NCI-H1417 (cell line): ENCODE measurements at places on chromosomes 6 and 20.

DNA sequence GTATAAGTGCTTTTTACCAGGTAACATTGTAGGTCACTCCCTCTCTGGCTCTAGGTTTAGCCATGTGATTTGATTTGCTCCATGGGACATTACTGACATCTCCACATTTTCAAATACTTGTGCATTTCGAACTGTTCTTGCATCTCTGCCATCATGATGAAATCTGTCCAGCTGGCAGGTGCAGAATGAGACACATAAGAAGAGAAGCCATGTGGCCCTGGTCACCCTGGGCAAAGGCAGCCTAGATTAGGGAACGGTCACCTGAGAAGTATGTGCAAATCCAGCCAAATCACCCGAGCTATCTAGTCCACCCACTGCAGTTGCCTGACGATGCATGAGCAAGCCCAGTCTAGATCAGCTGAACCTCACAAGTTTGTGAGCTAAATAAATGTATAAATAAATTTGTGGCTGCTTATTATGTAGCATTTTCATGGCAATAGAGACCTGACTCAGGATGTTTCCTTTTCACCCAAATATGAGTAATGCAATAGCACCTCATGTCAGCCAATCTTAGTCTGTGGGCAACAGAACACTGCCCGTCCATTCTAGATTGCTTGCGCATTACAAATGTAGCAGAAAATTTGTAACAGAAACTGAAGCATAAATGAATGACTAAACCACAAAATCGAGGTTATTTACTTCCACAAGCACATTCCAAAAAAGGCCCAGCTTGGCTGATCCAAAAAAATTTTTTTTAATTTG lies 115.2 kb downstream of the PAK5 start:
- DNase-seq = no peak

DNA sequence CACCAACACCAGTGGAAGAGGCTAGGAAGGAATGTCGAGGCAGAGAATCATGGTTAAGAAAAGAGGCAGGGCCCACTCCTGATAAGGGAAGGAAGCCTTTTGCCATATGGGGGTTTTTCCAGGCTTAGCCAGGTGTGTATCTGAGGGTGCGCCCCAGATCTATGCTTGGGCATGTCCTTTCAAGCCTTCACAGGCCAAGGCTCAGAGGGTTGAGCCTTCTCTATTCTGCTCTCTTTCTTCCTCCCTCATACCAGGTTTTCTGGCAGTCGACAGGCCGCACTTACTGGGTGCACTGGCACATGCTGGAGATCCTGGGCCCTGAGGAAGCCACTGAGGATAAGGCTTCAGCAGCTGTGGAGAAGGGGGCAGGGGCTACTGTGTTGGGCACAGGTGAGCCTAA lies 4.7 kb downstream of the CUL9 start:
- no peak for DNase-seq

- no peak for DNase-seq
These were observed 100.6 kb upstream of the AFDN start for GRCh38 chr6:167726043-167726621.

GRCh38 chr6:53727748-53728147 lies 62.2 kb upstream of the KLHL31 start:
- DNase-seq = no peak

DNA sequence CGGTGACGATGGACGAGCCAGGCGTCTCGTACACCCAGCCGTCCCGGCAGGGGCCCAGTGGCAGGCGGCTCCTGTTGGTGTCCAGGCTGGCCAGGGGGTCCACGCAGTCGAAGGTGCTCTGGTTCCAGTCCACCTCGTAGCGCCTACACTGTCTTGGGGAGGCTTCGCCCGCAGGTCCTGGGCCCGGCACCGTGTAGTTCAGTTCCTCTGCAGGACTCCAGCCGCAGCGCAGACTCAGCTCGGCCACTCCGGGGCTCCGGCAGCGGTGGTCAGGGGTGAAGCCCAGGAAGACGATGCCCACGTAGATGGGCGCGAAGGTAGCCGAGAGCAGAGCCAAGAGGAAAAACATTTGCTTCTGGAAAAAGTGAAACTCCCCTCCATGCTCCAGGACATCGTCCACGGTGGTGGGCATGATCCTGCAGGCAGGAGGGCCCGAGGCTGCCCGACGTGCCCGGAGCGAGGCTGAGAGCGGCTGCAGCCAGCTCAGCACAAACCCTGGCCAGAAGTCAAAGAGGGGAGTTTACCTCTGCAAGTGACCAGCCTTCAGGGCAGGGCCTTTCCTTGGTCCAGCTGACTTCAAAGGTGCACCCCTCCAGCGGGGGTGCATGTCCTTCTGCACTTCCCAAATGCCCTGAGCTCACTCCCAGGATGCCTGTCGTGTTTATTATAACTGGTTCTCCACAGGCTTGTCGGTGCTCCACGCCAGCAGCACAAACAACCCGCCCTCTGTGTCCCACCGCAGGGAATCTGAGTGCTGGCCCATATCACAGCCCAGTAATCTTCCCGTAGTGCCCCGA lies at the start of gene SLC22A2:
SLC22A2 (minus strand) TSS at position 476 of the 797 bp plus-strand sequence; CDS start at position 412, 64 bp downstream.
- no peak for DNase-seq

DNA sequence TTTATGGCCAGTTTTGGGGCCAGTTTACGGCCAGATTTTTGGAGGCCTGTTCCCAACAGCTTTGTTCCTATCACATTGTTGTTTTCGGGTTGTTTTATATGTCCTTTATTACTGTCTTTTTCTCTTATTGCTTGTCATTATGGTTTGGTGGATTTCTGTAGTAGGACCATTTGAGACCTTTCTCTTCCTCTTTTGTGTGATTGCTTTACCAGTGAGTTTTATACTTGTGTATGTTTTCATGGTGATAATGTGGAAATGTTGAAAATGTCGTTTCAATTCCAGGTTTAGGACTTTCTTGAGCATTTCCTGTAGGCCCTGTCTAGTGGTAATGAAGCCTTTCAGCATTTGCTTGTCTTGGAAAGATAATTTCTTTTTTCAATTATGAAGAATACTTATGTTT lies 17.8 kb downstream of the HLA-B start:
- no peak for DNase-seq

GRCh38 chr6:160128879-160129516 lies 7.4 kb downstream of the SLC22A1 start:
- DNase-seq = no peak

- no peak for DNase-seq
These were observed 193.4 kb upstream of the PRDM1 start for GRCh38 chr6:105892577-105893262.

- no peak for DNase-seq
These were observed 251.1 kb downstream of the HAO1 start for GRCh38 chr20:7689151-7689550.

DNA sequence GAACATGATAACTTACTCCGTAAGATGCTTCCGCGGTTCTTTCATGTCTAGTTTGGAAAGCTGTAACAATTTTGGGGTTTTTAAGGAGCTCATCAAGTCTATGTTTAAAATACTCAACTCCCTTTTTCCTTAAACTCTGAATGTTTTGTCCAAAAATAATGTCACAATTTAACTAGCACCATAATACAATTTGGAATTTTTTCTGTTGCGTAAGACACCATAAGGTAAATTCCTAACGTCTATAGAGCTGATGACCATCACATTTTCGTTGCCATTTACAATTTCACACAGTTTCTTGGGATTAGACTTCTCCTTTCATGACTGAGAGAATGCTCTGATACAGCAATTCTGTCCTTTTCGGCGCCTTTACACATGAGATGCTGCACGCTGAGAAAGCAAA lies 26.7 kb upstream of the FOXF2 start:
- DNase-seq = no peak

DNA sequence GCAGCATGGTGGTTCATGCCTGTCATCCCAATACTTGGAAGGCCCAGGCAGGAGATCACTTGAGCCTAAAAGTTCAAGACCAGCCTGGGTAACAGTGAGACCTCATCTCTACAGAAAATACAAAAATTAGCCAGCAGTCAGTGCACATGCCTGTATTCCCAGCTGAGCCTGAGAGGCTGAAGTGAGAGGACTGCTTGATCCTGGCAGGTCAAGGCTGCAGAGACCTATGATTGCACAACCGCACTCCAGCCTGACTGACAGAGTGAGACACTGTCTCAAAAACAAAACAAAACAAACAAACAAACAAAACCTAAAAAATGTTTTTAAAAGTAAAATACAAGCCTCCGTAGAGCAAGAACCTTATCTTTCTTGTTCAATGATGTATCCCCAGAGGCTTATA lies 6.0 kb downstream of the CEP85L start:
- no peak for DNase-seq

GRCh38 chr20:24764794-24765202 lies 184.3 kb upstream of the CST7 start:
- no peak for DNase-seq

- no peak for DNase-seq
These were observed 13.5 kb downstream of the ARG1 start for GRCh38 chr6:131586543-131586942.

- no peak for DNase-seq
These were observed 6.3 kb upstream of the SIRPA start for GRCh38 chr20:1888796-1889463.

DNA sequence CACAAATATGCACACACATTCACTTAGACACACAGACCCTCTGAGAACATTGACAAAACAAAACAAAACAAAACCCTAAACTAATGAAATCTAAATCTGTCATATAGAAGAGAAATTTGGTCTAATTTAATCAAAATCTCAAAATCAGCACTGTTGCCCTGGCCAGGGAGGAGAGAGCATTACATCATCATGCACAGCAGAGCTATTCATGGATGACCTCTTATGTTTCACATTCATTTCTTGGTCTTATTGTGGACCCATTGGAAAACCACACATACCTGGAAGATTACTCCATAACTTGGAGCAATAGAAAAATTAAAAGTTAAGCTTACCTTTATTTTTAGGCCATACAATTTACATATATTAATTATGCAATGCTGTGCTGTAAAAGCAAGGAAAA lies 1223.6 kb upstream of the GJE1 start:
- no peak for DNase-seq

DNA sequence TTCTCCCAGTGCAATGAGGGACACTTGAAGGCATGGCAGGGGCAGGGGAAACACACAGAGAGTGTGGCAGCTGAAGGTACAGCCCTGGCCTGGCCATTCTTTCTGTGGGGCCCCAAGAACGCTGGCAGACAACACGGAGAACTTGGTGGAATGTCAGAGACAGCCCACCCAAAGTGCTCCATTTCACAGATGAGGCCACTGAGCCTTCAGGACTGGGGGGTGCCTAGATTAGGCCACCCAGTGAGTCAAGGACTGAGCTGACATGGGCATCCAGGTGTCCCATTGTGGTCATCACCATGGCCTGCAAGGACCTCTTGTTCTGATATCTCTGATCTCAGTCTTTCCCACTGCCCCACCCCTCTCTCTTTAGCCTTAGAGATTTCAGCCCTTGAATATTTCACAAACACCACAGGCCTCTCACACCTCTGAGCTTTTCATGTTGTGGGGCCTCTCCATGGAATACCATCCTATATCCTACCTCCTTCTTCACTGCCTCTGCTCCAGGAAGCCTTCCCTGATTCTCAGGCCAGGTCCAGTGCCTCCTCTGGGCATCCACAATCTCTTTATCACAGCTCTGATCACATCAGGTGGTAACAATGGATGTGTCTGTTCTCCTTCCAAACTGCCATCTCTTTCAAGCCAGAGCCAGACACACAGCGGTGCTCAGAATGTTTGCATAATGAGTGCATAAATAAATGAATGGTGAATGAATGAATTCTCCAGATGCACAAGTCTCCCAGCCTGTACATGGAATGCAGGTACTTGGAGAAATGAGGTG lies 2.0 kb upstream of the RSPO4 start:
- DNase-seq = no peak

GRCh38 chr6:46476301-46476700 lies 14.9 kb downstream of the RCAN2 start:
- DNase-seq = no peak

- no peak for DNase-seq
These were observed 49.1 kb downstream of the GCLC start for GRCh38 chr6:53495506-53496499.

GRCh38 chr6:55445648-55446204 lies 118.5 kb downstream of the GFRAL start:
- DNase-seq = peak; percentile 66

- no peak for DNase-seq
These were observed 620.5 kb upstream of the CITED2 start for GRCh38 chr6:139994998-139995397.

DNA sequence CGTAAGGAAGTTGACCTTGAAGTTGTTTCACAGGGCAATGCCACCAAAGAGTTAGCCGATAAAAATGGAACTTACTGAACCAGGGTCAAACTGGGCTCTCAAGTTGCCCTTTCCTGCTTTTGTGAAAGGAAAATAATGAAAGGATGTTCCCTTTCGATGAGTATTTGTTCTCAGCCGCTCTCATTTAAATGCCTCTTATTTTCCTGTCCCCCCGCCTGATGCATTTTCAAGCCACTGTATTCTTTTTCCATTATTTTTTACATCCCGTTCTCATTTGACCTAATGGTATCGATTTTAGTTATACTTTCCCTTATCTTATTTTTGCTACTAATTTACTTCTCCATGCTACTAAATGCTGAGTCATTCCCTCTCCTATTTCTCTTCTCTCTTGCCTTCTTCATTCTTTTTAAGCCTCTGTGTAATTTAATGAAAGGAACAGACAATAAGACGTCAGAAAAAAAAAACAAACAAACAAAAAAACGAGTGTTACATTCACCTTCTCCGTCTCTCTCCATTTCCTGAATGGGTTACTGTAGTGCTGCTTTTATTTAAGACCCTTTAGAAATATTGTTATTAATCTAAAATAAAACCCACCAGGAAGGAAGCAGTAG lies 655 bp upstream of the NDUFAF4 start:
- no peak for DNase-seq

DNA sequence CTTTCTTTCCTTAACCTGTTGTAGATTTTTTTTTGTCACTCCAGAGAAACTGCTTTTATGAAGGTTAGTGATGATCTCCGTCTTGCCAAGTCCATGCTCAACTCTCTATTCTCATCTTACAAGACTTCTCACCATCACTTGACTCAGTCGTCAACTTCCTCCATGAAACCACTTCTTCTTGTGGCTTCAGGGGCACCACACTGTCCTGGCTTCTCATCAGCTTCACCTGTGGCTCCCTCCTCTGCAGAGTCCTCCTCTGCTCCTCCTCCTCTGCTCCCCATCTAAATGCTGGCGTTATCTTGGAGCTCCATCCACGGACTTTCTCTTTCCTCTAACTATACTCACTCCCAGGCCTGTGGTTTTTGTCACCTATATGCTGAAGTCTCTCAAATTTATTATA lies 187.5 kb downstream of the BACH2 start:
- no peak for DNase-seq

DNA sequence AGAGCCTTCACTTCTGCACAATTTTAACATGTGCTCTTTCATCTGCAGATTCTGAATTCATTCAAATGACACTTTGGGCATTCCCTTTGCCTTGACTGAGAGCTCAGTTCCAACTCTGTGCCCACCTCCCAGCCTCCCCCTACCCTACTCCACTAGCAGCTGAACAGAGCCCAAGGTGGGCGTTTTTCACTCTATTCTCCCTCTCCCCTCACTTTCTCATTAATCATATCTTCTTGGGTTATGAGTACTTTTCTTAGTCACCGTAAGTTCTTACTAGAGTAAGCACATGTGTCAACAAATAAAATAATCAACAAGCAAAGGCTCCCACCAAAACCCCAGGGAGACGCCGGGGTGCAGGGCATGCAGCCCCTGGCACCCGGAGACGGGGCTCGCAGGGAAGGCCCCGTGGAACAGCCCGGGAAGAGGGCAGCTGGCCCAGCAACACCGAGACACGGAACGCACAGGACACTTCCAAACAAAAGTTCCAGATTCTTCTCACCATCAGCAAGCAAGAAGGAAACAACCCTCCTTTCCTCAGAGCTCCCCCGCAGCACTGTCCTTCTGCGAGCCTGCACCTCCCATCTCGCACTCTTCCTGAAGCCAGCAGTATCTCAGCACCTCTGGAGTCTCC lies 34.1 kb downstream of the TAF4 start:
- no peak for DNase-seq

- DNase-seq = no peak
These were observed 565.9 kb upstream of the RNF217 start for GRCh38 chr6:124396361-124396760.
